ENCODE measurements at places on chromosomes 16 and 17.
A peak's percentile ranks its signal among the peaks of the same experiment; 100 is the strongest.

DNA sequence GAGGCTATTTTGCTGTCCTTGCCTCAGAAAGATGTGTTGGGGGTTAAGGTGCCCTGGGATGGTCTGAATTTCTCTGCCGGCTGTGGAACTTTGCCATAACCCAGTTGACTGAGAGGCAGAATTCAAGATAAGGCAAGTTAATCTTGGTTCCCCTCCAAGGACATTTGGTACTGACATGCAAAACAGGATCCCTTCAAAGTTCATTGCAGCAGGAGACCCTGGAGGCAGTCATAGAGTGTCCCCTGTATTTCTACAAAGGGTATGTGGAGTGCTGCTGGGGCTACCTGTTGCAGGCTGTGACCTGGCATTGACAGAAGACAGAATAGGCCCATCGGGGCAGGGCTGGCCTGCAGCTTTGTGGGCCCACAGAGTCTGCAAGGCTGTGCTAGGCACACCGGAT is 135.6 kb upstream of the IRX3 start:
- no peak for ATAC-seq
- no peaks in the 10 kb centered on the region for H3K4me1 ChIP-seq
- no peak overlapping the region for H3K4me3 ChIP-seq
- peaks cover 14% of the 10 kb centered on the region for H3K27me3 ChIP-seq
- H3K27ac ChIP-seq: no peak overlapping the region
- H3K36me3 ChIP-seq: no peaks in the 10 kb centered on the region

DNA sequence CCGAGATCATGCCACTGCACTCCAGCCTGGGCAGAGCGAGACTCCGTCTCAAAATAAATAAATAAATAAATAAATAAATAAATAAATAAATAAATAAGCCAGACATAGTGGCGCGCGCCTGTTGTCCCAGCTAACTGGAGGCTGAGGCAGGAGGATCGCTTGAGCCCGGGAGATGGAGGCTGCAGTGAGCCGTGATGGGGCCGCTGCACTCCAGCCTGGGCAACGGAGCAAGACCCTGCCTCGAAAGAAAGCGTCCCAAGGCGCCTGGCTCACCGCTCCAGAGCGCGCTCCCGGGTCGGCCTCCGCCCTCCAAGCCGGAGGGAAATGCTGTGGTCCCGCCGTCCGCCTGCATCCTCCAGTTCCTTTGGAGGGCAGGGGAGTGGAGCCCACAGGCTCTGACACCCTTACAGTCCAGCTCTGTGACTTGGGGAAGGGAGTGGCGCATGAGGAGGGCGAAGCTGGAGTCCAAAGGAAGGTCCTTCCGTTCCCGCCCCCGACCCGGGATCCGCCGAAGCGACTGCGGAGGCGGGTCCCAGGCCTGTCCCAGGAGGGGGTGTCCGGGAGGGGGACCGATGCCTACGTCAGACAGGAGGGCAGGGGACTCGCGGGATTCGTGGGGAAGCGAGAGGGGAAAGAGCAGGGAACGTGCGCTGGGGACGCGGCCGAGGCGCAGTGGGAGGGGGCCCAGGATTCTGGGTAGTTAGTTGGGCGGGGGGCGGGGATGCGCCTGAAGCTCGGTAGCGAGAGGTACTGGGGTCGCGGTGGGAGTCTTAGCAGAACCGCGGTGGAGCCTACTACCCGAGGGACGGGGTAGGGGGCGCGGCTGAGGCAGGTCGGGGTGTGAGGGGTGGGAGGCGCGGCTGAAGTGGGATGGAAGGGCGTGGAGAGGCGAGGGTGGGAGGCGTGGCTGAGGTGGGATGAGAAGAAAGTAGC is 8.4 kb upstream of the TRPV2 start:
- H3K27me3 ChIP-seq: peaks cover 8% of the 10 kb centered on the region
- H3K36me3 ChIP-seq: no peaks in the 10 kb centered on the region
- peak overlapping the region; percentile 54 for H3K4me3 ChIP-seq

- H3K36me3 ChIP-seq: peaks cover 37% of the 10 kb centered on the region
- no peaks in the 10 kb centered on the region for H3K27me3 ChIP-seq
- H3K4me3 ChIP-seq: no peak overlapping the region
- peak; percentile 99 for ATAC-seq
Observed at GRCh38 chr17:48333034-48333530, 96.9 kb downstream of the SKAP1 start.

- H3K27ac ChIP-seq: no peak overlapping the region
- ATAC-seq: no peak
- no peak overlapping the region for H3K4me3 ChIP-seq
- no peaks in the 10 kb centered on the region for H3K36me3 ChIP-seq
- no peaks in the 10 kb centered on the region for H3K4me1 ChIP-seq
Observed at GRCh38 chr17:17518014-17518413, 21.8 kb upstream of the RASD1 start.

DNA sequence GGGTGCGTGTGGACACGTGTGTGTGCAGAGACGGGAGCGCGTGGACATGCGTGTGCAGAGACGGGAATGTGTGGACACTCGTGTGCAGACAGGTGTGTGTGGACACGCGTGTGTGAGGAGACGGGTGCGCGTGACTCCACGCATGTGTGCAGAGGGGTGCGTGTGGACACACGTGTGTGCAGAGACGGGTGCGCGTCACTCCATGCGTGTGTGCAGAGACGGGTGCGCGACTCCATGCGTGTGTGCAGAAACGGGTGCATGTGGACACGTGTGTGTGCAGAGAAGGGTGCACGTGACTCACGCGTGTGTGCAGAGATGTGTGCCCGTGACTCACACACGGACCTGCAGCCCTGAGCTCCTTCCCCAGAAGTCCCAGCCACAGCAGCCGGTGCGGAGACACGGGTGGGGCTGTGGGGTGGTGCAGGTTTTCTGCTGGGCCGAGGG is 2.2 kb upstream of the CD7 start:
- peaks cover 9% of the 10 kb centered on the region for H3K4me1 ChIP-seq
- no peaks in the 10 kb centered on the region for H3K27me3 ChIP-seq
- peaks cover 68% of the 10 kb centered on the region for H3K36me3 ChIP-seq
- no peak overlapping the region for H3K27ac ChIP-seq
- no peak for ATAC-seq

DNA sequence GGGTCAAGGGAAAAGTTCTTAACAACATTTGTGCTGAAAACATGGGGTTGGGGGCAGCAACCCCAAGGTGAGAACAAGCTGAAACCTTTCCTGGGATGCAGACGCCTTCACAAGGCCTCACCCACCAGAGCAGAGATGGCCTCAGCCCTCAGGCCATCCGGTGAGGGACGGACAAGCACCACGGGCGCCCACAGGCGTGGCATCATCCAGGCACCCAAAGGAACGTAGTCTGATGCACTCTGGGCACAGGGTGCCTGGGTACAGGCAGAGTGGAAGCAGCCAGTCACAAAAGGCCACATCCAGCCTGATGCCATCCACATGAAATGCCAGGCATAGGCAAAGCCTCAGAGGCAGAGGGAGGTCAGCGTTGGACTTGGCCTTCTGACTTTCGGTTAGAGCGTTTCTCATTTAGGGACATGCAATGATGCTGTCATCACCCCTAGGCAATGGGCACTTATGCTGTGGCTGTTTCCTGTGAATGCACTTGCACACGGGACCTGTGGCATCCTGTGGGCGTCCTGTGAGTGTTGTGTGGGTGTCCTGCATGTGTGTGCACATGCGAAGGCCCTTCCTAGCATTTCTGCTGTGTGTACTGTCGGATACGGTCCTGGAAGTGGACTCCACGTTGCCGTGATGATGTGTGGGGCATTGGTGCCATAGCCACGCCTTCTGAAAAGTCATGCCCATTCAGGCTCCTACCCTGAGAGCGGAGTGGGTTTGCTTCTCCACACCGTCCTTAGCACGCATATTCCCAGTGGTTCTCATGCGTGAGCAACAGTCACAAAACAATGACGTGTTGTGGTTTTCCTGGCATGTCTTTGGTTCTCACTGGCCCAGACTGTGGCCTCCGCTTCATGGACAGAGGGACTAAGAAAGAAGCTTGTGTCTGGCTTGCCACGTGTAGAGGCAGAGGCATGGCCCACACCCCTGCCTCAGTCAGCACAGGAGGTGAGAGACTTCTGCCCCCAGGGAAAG is 52.7 kb upstream of the ZNF469 start:
- peaks cover 7% of the 10 kb centered on the region for H3K4me1 ChIP-seq
- H3K27ac ChIP-seq: no peak overlapping the region
- H3K4me3 ChIP-seq: no peak overlapping the region
- ATAC-seq: no peak

DNA sequence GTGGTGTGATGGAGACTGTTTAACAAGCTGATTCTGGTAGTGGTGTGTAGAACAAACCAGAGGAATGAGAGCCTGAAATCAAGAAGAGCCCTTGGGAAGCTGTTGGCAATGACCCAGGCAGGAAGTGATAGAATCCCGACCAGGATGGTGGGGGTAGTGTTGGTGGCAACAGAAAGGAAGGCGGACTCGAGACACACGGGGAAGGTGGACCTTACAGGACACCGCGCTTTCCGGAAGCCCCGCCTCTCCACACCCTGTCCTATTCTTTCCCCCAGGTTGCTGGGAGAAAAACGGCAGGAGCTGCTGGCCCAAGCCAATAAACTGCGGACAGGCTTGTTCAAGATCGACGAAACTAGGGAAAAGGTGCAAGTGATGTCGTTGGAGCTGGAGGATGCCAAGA is 30.0 kb upstream of the KDM6B start:
- no peaks in the 10 kb centered on the region for H3K36me3 ChIP-seq
- H3K4me3 ChIP-seq: no peak overlapping the region
- no peak for ATAC-seq
- peaks cover 17% of the 10 kb centered on the region for H3K27me3 ChIP-seq

Data from activated T-helper 17 cell treated with anti-CD3 and anti-CD28 coated beads, Interleukin-2, amount 50 U/mL, for 72 hours (primary cell).